Stimulated activated CD8-positive, alpha-beta memory T cell treated with anti-CD3 and anti-CD28 coated beads, Interleukin-2, amount 100 ng/mL, for 1 hour (primary cell): ENCODE measurements at places on chromosomes 2 and 18.
A peak's percentile ranks its signal among the peaks of the same experiment; 100 is the strongest.

GRCh38 chr2:44705876-44706480 is 235.5 kb upstream of the SIX3 start:
- no peak for DNase-seq

DNA sequence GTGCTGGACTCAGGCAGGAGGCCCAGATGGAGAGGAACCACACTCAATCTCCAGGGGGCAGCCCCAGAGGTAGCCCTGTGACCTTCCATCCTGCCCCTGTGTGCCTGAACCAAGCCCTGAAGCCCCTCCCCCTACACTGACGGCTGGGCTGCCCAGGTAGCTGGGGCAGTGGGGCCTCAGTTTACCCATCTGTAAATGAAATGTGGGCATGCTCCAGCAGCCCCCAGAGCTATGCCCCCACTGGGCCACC is 15.8 kb downstream of the CROCC2 start:
- DNase-seq, result no peak

DNA sequence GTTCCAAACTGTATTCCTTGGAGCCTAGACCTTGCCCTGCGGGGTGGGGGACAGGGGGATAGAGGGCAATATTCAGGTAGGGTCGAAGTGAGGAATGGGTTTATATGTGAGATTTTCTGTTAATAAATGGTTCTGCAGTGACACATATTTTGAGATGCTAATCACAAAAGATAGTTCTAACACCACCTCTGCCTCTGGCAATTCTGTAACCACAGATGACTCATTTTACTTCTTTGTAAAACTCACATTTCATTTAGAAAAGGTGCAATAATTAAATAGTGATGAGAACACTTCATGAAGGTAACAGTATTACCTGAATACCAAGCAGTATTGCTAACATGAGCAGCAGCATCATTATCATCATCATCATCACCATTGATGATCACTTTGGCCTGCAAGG is 306.6 kb downstream of the SUCLG1 start:
- no peak for DNase-seq

DNA sequence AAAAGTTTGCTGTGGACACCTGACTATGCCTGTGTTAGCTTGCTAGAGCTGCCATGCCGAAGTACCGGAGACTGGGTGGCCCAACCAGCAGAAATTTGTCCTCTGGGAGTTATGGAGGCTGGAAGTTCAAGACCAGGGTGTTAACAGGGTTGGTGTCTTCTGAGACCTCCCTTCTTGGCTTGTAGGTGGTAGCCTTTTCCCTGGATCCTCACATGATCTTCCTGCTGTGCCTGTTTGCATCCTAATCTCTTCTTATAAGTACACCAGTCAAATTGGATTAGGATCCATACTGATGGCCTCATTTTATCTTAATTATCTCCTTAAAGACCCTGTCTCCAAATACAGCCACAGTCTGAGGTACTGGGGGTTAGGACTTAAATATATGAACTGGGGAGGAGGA is 845 bp downstream of the TMEM177 start:
- no peak for DNase-seq

- no peak for DNase-seq
These were observed 57.6 kb upstream of the CD302 start for GRCh38 chr2:159855557-159856061.

DNA sequence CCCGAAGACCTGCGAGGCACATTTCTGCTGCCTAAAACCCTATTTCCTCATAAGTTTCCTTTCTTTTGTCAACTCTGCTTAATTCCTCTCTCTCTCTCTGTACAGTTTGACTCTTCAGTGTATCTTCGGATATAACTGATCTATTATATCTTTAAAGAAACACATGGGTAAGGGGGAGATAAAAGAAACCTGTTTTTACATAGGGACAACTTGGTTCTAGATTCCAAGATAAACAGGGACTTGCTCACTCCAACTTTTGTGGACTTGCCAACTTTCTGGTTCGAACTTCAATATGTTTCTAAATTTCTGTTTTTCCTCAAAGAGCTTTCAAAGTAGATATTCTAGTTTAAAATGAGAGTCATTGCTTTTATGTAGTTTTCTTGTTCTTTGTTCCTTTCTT is 182.7 kb upstream of the EPC2 start:
- DNase-seq, result no peak

DNA sequence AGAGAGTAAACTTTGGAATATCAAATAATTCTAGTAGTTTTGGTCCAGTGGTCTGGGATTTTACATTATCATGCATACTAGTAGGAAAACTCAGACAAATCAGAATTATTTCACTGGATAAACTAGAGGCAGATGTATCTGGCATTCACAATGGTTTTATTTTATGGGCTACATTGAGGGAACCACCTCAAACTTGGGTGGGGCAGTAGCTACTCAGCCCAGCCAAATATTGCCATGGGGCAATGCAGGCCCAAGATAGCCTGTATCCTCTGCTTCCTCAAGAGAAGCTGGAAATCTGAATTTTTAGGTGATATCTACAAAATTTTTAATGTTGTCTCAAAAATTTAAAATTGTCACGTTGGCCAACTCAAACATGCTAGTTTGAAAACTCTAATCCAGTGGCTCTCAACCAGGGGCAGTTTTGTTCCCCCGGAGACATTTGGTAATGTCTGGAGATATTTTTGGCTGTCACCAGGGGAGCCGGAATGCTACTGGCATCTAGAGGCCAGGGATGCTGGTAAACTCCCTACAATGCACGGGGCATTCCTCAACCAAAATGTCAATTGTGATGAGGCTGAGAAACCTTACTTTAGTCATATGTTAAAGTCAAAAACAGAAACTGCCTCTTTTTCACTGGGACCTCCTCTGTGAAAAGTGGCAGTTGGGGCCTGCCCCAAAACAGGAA is 172.8 kb upstream of the SPRED2 start:
- no peak for DNase-seq

DNA sequence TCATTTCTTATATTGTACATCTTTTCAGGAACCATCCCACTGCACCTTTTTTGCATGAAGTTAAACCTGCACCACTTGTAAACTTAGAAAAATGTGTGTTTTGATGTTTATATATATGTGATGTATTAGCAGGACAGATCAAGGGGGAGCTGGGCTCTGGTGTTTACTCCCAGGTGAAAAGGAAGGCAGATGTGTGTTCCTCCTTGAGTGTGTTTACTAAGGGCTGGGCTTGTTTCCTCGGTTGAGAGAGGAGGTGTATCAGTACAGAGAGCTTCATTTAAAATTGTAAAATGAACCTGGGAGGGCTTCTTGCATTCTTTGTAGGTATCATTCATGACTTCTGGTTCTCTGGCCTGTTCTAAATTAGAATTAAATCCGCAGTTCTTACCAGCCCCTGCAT is 14.8 kb downstream of the LPIN1 start:
- DNase-seq, result no peak

DNA sequence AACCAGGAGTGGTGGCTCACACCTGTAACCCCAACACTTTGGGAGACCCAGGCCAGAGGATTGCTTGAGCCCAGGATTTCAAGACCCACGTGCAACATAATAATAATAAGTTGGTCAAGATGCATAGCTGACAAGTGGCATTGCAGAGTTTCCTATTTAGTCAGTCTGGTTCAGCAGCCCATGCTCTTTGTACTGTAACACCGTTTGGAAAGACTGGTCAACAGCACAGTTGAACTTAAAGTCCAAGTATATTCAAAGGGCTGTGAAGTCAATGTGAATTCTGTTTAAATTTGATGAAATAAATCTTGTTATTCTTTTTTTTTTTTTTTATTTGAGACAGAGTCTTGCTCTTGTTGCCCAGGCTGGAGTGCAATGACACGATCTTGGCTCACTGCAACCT is 1.5 kb upstream of the TRMT61B start:
- DNase-seq, result no peak

DNA sequence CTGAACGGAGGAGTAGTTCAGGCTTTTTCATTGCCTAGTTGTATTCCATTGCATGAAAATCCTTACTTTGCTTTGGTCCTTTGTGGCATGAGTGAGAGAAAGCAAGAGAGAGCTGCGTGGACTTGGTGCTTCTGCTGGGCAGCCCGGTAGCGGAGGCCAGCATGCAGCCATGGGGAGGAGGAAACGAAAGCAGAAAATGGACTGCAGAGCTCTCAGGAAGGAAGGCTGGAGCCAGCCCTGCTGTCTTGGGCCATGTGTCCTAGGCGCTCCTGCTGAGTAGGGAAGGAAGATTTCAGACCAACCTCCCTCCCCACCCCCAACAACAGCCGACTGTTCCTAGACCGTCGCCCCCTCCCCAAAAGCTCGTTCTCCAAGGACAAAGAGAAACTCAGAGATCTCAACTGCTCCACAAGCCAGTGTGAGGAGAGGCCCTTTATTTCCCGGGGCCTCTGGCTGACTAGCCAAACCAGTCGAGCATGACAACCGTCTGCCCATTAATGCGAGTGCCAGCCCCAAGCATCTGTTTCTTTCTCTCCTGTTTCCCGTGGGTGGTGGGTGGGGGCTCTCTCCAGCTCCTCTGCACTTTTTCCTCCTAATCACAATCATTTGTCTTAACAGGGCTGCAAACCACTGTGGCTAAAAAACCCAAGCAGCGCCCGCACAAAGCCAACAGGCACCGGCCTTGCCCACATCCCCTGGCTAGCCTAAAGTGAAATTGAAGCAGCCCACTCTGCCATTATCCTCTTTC is 66.8 kb upstream of the FZD7 start:
- DNase-seq, result no peak

DNA sequence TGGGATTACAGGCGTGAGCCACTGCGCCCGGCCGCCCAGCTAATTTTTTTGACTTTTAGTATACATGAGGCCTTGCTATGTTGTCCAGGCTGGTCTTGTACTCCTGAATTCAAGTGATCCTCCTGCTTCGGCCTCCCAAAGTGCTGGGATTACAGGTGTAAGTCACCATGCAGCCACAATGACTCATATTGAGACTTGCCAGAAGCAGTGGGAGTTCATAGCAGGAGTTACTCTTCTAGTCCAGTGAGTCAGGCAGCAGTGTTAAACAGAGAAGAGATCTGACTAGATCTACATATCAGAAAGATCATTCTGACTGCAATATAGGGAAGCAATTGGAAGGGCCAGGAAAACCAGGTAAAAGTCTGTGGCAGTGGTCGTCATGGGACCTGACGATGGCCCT is 1.5 kb upstream of the FLACC1 start:
- no peak for DNase-seq

DNA sequence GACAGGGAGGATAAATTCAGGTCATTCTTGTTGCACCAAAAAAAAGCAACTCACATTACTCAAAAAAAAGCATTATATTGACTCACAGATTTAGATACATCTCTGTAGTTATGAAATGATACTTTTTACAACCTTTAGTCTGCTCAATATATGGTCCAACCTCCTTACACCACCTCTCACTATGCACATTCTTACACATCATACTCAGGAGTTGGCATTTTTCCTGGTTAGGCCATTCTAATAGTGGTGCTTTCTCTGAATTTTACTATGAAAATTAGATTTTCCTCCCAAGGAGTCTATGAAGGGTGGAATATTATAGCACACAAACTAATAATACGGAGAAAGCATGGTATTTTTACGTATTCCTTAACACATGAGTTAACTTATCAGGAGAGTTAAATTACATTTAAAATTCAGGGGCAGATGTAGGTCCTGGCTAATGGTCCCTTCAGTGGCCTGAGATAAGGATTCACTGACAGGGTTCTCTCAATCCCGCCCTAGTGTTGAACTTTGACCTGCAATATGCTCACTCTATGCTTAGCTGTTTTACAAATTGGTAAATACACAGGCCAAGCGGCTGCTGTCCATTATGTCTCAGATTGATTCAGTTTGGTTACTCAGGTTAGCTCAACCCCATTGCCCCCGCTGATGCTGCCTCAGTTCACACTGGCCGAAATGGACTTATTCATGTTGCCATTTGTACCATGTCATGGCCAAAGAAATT is 153.6 kb downstream of the NCKAP5 start:
- DNase-seq, result no peak

DNA sequence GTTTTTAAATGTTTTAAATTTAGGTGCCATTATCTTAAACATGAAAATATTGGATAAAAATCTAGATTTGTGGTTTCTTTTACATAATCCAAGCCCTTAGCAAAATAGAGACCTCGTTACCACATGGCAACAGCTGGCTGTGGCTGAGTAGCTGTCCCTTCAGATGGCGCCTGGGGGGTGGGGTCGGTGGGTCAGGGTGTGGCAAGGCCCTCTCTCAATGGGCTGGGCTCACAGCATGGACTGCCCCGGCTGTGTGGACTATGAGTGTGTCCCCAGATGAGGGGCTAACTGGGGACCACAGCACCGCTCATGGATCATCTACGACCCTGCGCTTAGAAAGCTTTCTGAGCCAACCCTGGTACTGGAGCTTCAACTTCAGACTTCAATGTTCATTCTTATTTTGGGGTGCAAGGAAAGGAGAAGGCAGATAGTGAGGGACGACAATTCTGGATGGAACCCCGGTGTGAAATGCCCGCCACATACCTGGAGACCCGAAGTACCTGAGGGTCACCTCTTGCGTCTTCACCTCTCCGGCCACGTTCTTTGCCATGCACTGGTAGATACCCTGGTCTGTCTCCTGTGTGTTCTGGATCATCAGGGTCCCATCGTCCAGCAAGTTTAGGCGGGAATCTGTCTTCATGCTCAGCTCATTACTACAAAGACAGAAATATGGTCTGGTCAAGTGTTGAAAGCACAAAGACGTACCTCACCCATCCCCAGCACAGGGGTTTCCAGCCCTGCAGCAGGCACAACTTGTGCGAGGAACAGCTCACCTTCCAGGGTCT is 71.0 kb downstream of the PXDN start:
- no peak for DNase-seq

DNA sequence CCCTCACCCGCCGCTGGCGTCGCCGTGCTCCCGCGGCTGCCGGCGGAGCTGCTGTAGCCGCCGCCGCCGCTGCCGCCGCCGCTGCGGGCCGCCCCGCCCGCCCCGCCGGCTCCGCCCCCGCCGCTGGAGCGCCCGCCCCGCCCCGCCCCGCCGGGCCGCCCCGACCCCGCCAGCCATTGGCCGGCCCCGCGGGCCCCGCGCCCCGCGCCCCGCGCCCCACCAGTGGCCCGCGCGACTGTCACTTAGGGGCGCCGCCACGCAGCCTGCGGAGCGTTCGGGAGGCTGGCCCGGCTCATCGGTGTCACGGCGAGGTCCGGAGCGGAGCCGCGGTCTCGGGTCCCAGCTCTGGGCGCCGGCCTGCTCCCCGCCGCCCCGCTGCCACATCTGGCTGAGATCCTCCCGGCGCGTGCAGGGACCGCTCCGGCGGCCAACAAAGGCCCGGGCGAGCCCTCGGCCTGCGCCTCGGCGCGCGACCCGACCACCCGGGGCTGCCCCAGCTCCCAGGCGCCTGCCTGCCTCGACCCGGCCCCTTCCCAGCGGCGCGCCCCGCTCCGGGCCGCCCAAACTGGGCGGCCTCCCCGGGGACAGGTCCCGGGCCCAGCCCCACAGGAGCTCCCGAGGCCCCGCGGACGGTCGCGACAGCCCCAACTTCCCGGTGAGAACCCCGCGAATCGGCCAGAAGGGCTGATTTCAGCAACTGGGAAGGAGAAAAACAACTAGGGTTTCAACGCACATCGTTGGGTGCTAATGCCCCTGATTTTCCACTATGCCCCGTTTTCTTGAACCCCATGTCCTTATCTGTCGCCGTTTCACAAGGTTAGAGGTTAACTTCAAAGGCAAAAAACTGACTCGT is at the start of gene MGAT4A:
Gene MGAT4A, minus strand, starts transcription at position 92 of the 853 bp plus-strand sequence. CDS start 4,800 bp downstream, outside the sequence.
- peak; percentile 57 for DNase-seq

GRCh38 chr18:7749510-7749981 is 182.4 kb downstream of the PTPRM start:
- DNase-seq, result no peak

GRCh38 chr2:128516938-128517337 is 198.3 kb upstream of the HS6ST1 start:
- DNase-seq, result no peak
